ENCODE measurements at places on chromosomes 2 and 18. TPM values are rescaled to one million over a fixed set of nuclear protein-coding genes. Genes with fewer than 3 reads are reported as not detected.

Gene ZNF396
- total RNA-seq: 2.0 TPM

Gene HOXD12
- total RNA-seq: 17.9 TPM

Gene TIGD1
- 9.1 TPM for total RNA-seq

Gene CCDC68
- total RNA-seq: 13.0 TPM

Gene INPP5D
- 2.9 TPM for total RNA-seq

Gene NRP2
- 60.2 TPM for total RNA-seq

Gene ECEL1
- 1.0 TPM for total RNA-seq

Gene COMMD1
- 30.5 TPM for total RNA-seq

Gene UGT1A8
- 0.10 TPM for total RNA-seq

- H3K27me3 ChIP-seq: no peaks in the 10 kb centered on the region
- H3K36me3 ChIP-seq: no peaks in the 10 kb centered on the region
- no peak for DNase-seq
- H3K27ac ChIP-seq: no peak overlapping the region
- H3K4me1 ChIP-seq: no peaks in the 10 kb centered on the region
Observed at GRCh38 chr18:12027046-12027445, 45.7 kb downstream of the IMPA2 start.

DNA sequence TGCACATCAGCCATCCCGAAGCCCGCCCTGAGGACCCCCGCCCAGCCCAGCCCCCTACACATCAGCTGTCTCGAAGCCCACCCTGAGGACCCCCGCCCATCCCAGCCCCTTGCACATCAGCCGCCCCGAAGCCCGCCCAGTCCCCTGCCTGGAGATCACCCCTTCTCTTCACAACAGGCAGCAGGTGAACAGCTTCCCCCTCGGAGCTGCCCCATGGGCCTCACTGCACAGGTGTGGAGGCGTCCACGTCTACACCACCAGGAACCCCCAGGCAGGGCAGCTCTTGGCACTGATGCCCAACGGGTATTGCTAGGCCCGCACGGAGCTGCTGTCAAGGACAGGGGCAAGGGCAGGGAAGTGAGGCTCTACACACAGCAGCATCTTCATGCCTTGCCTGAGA lies 137.6 kb downstream of the HDAC4 start:
- no peak overlapping the region for H3K4me3 ChIP-seq
- no peaks in the 10 kb centered on the region for H3K27me3 ChIP-seq
- no peaks in the 10 kb centered on the region for H3K36me3 ChIP-seq
- no peak for DNase-seq

- no peaks in the 10 kb centered on the region for H3K36me3 ChIP-seq
- peak overlapping the region; percentile 93 for H3K27ac ChIP-seq
- no peaks in the 10 kb centered on the region for H3K27me3 ChIP-seq
- peaks cover 51% of the 10 kb centered on the region for H3K4me1 ChIP-seq
- no peak overlapping the region for H3K4me3 ChIP-seq
Observed at GRCh38 chr2:111032721-111033429, 87.8 kb upstream of the BCL2L11 start.

- peaks cover 5% of the 10 kb centered on the region for H3K27me3 ChIP-seq
- no peaks in the 10 kb centered on the region for H3K4me1 ChIP-seq
- H3K4me3 ChIP-seq: no peak overlapping the region
- H3K36me3 ChIP-seq: no peaks in the 10 kb centered on the region
- H3K27ac ChIP-seq: no peak overlapping the region
Observed at GRCh38 chr2:120880381-120880780, 144.7 kb downstream of the GLI2 start.

- H3K36me3 ChIP-seq: no peaks in the 10 kb centered on the region
- H3K27ac ChIP-seq: no peak overlapping the region
- no peak overlapping the region for H3K4me3 ChIP-seq
- H3K4me1 ChIP-seq: peaks cover 12% of the 10 kb centered on the region
Observed at GRCh38 chr2:202765436-202765835, 106.1 kb downstream of the ICA1L start.

GRCh38 chr2:168920504-168921157 lies 19.5 kb downstream of the G6PC2 start:
- H3K36me3 ChIP-seq: no peaks in the 10 kb centered on the region
- H3K4me3 ChIP-seq: no peak overlapping the region
- no peaks in the 10 kb centered on the region for H3K27me3 ChIP-seq
- peak; percentile 58 for DNase-seq
- no peaks in the 10 kb centered on the region for H3K4me1 ChIP-seq

DNA sequence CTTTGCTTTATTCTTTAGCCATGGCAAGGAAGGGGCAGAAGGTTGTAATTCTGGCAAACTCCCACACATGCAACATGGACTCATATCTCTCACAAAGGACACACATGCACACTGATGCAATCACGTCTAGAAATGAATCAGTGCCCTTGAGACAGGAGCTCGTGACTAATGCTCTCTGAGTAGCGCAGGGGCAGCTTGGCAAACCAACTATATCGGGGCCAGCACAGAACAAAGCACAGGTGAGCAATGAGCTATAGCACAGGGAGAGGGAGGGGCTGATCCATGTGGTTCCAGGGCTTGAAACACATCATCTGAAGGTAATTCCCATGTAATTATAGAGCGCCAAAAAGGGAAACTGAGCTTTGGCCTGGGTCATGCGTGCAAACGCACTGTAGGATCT lies 165.2 kb upstream of the KLF7 start:
- no peak overlapping the region for H3K4me3 ChIP-seq
- peaks cover 15% of the 10 kb centered on the region for H3K4me1 ChIP-seq
- no peaks in the 10 kb centered on the region for H3K27me3 ChIP-seq
- no peaks in the 10 kb centered on the region for H3K36me3 ChIP-seq
- peak; percentile 66 for DNase-seq

GRCh38 chr18:61471541-61471940 lies 138.3 kb downstream of the CDH20 start:
- no peaks in the 10 kb centered on the region for H3K36me3 ChIP-seq
- H3K4me1 ChIP-seq: no peaks in the 10 kb centered on the region
- no peak overlapping the region for H3K4me3 ChIP-seq
- no peaks in the 10 kb centered on the region for H3K27me3 ChIP-seq
- H3K27ac ChIP-seq: no peak overlapping the region

DNA sequence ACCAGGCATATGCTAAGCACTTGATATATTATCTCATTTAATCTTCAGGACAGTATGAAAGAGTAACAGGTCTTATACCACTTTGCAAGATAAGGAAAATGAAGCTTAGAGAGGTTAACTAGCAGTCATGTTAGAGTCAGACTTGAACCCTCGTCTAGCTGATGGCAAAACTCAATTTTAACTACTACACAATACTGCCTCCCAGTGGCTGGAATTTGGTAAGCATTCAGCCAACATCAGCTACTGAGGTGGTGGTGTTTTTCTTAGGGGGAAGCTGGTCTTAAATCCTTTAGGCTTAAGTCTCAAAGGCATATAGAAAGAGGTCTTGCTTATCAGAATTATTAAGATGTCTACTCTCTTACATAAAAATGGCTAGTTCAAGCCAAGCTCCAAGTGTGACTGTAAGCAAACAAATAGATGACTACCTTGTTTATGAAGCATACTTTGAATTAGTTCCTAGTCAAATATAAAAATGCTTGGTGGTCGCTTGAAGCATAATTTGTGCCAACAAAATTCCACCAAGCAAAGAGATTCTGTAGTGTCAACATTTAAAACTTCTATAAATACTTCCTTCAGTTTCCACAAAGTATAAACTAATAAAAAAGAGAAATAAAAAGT lies 325.4 kb upstream of the FIGN start:
- peak; percentile 58 for DNase-seq
- peaks cover 6% of the 10 kb centered on the region for H3K27me3 ChIP-seq
- H3K4me1 ChIP-seq: no peaks in the 10 kb centered on the region
- no peaks in the 10 kb centered on the region for H3K36me3 ChIP-seq

- no peaks in the 10 kb centered on the region for H3K27me3 ChIP-seq
- H3K4me1 ChIP-seq: no peaks in the 10 kb centered on the region
Observed at GRCh38 chr2:182197529-182197928, 211.9 kb downstream of the PPP1R1C start.

GRCh38 chr2:101124643-101125366 lies 26.4 kb downstream of the TBC1D8 start:
- H3K4me1 ChIP-seq: peaks cover 41% of the 10 kb centered on the region
- H3K27me3 ChIP-seq: no peaks in the 10 kb centered on the region
- no peak overlapping the region for H3K4me3 ChIP-seq
- peak; percentile 81 for DNase-seq

GRCh38 chr2:32977228-32977758 lies 30.5 kb downstream of the LTBP1 start:
- no peak overlapping the region for H3K4me3 ChIP-seq
- H3K27ac ChIP-seq: no peak overlapping the region
- DNase-seq: peak; percentile 42
- H3K36me3 ChIP-seq: no peaks in the 10 kb centered on the region
- no peaks in the 10 kb centered on the region for H3K4me1 ChIP-seq

DNA sequence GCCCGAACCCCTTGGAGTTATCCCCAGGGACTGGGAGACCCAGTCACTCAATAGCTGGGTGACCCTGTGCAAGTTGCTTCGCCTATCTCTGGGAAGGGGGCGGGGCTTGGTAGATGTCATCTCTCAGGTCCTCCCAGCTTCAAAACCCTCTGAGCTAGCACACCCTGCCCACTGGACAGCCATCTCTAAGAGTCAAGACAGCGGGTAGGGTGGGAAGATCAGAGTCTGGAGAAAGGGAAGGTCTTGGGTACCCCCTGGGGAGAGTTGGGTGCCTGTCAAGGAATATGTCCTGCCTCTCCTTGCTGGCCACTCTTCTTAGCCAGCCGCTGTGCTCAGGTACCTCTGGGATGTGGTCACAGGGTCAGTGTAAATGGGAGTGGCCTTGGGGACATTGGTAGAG lies 8.0 kb downstream of the GLI2 start:
- H3K36me3 ChIP-seq: no peaks in the 10 kb centered on the region
- no peak for DNase-seq
- no peak overlapping the region for H3K27ac ChIP-seq

GRCh38 chr2:15369129-15369528 lies 192.0 kb downstream of the NBAS start:
- H3K27ac ChIP-seq: no peak overlapping the region
- H3K36me3 ChIP-seq: no peaks in the 10 kb centered on the region
- no peaks in the 10 kb centered on the region for H3K27me3 ChIP-seq

DNA sequence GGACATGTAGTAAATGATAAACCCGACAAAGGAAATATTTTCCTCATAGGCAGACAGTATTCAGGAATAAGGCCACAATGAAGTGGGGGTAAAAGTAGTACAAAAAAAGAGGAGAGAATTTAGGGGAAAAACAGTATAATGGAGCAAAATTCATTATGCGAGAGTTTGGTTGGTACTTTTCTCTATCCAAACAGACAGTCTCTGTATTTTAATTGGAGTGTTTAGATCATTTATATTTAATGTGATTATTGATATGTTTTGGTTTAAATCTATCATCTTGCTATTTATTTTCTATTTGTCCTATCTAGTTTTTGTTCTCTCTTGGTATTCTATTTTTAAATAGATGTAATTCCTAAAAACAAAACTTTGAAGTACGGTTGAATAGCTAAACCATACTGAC lies 170.3 kb upstream of the SP5 start:
- H3K4me1 ChIP-seq: no peaks in the 10 kb centered on the region
- H3K27me3 ChIP-seq: no peaks in the 10 kb centered on the region
- no peaks in the 10 kb centered on the region for H3K36me3 ChIP-seq
- H3K4me3 ChIP-seq: no peak overlapping the region
- H3K27ac ChIP-seq: no peak overlapping the region
- no peak for DNase-seq

DNA sequence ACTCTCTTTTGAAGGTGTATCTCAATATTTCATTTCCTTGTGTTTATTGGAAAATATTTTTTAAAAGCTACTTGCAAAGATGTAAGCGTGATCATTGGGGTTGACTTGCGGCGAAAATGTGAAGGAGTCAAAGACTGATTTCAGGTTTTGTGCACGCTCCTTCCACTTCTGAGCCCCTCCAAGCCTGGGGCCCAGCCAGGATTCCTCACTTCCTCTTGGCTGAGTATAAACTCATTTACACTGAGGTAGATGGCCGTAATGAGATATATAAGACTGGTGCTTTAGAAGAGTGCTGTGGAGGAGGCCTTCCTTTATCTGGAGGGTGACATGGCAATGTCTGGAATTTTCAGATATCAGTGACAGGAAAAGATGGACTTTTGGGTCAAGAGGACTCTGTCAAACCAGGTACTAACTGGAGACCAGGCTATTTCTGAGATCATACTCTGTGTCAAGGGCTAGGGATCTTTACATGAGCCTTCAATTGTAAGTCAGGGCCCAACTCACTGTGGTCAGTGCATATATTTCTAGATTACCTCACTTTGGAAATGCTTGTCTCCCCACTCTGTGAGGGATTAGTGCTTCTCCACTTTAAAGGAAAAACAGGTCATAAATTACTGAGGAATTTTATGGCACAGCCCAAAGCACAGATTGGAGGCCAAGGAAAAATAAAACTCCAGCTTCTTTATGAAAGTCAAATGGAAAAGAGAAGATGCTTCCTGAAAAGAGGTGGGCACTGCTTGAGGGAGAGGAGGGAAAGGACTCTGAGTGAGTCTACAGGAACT lies 22.8 kb downstream of the PRKCE start:
- H3K4me3 ChIP-seq: no peak overlapping the region
- peak overlapping the region; percentile 50 for H3K27ac ChIP-seq
- peaks cover 29% of the 10 kb centered on the region for H3K4me1 ChIP-seq
- DNase-seq: no peak
- no peaks in the 10 kb centered on the region for H3K36me3 ChIP-seq
- no peaks in the 10 kb centered on the region for H3K27me3 ChIP-seq

DNA sequence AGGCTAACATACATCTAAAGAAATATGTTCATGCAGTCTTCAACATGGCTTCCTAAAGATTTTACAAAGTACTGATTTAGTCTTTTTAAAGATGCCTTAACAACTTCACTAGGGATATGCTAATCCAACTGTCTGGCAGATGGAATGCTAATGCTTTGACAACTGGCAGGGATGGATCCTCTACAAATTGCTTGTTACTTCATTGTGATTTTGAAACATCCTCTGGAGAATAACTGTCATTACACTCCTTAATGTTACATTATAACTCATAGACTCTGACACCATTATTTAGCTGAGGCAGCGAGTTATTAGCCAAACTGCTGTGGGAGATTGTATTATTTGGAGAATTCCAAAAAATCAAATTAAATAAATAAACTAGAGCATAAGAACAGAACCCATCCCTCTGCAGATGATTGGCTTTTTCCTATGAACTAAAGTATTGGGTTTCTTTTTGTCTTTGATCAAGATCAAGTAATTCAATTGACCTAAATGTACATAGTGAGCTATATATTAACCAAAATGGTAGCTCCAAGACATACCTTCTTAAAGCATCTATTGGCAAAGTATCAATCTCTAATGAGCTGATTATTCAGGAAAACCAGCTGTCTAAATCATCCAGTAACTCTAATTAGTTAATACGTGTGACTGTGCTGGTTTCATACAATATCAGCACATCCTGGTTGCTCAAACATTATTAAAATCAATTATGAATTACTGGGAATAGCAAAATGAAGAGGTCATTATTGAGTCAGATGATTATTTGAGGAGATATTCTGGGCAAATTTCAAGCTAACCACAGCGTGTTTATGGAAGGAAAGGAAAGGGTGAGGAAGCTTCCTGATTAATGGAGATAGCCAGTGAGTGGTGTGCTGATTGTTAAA lies 321.3 kb upstream of the TFPI start:
- H3K27me3 ChIP-seq: no peaks in the 10 kb centered on the region
- H3K4me3 ChIP-seq: no peak overlapping the region
- no peak overlapping the region for H3K27ac ChIP-seq
- no peak for DNase-seq

All from hepatocyte (in vitro differentiated cells).